Liver (tissue), 10 donors: ENCODE measurements at places on chromosomes 6 and 20. TPM values are rescaled to one million over a fixed set of nuclear protein-coding genes. Genes with fewer than 3 reads are reported as not detected.

The ARFGEF2 gene
- total RNA-seq: 22.0 TPM

The TENT5A gene
- 13.6 TPM for total RNA-seq

The HECA gene
- total RNA-seq: 9.0 TPM

The LGSN gene
- 0.25 TPM for total RNA-seq

The VIP gene
- 0.33 TPM for total RNA-seq

The RSPH4A gene
- total RNA-seq: 0.50 TPM

The SMAP1 gene
- 12.6 TPM for total RNA-seq

The CFAP206 gene
- total RNA-seq: not detected

The CLVS2 gene
- 0.25 TPM for total RNA-seq

The PAX1 gene
- not detected for total RNA-seq

The GSTA2 gene
- 2.2 TPM for total RNA-seq

The RIPOR3 gene
- total RNA-seq: 90.3 TPM

The DEFB116 gene
- not detected for total RNA-seq

The APOM gene
- 89.8 TPM for total RNA-seq

The PLAGL2 gene
- 7.2 TPM for total RNA-seq

The DPPA5 gene
- total RNA-seq: not detected

The RRAGD gene
- 6.7 TPM for total RNA-seq

DNA sequence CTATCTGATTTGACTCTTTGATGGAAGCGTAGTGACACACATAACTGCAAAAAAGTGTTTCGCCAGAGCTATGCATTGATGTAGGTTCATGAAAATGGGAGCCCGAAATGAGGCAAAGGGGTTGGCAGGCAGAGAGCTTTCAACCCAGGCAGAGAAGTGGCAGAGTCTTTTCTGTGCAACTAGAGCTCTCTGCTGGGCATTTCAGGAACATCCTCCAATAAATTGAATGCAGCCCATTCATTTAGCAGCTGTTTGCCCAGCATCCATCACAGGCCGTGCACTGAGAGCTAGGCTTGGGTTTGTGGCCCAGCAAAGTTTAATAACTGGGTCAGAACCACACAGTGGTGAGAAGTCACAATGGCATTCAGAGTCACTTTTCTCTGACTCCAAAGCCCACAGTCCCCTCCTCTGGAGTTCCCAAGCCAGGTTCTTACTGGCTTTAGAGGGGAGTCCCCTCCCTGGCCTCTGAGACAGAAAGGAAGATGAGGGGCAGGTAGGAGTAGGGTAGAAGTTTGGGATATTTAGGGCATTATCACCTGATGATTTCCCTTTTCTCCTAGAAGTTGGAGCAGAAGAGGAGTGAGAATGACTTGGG lies 31.8 kb upstream of the ELMO2 start:
- no peak overlapping the region for H3K4me3 ChIP-seq
- H3K4me1 ChIP-seq: no peaks in the 10 kb centered on the region
- peaks cover under 1% of the 10 kb centered on the region for H3K27me3 ChIP-seq
- H3K27ac ChIP-seq: no peak overlapping the region
- DNase-seq: no peak

DNA sequence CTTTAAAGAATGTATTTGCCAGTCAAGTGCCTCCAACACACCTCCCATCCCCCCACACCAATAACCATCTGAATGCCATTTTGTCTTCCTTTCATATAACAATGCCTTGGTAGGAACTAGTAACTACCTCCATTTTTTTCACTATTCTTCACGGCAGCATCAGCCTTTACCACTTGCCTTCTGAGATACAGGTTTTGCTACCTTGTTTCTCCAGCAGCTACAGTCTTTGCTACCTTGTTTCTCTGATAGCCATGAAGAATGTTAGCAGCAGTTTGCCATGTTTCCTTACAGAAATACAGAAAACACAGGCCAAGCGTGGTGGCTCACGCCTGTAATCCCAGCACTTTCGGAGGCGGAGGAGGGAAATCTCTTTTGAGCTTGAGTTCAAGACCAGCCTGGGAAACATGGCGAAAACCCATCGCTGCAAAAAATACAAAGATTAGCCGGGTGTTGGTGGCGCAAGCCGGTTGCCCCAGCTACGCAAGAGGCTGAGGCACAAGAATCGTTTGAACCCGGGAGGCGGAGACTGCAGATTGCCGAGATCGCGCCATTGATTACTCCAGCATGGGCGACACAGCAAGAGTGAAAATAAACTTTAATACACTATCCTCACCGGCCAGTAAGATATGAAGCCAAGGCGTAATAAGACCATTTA lies 100.9 kb downstream of the HFE start:
- peak; percentile 69 for DNase-seq
- H3K4me1 ChIP-seq: peaks cover 5% of the 10 kb centered on the region
- no peaks in the 10 kb centered on the region for H3K27me3 ChIP-seq
- peak overlapping the region; percentile 86 for H3K27ac ChIP-seq

GRCh38 chr6:47157653-47158219 lies 115.6 kb upstream of the ADGRF1 start:
- H3K27me3 ChIP-seq: no peaks in the 10 kb centered on the region
- no peaks in the 10 kb centered on the region for H3K4me1 ChIP-seq
- no peaks in the 10 kb centered on the region for H3K36me3 ChIP-seq
- no peak overlapping the region for H3K27ac ChIP-seq

GRCh38 chr20:11092151-11092550 lies 418.4 kb upstream of the JAG1 start:
- no peak overlapping the region for H3K27ac ChIP-seq
- no peak for DNase-seq
- no peaks in the 10 kb centered on the region for H3K4me1 ChIP-seq
- no peak overlapping the region for H3K4me3 ChIP-seq

DNA sequence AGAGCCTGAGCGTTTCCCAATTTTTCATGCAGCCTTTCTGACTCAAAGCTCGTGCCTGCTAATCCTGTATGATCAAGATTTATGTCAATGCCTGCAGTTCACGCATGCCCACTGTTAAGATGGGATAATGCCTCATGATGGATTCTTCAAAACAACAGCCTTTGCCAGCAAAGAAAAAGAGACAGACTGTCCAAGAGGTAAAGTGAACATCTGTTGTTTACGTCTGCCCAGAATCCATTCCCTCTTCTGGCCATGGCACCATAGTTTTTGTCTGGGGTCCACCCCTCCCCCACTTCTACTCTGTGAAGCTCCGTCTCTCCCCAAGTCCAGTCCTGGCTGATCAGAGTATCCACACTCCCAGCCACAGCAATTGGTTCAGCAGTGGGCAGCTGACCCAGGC lies 91.9 kb upstream of the EYA2 start:
- H3K4me3 ChIP-seq: no peak overlapping the region
- H3K27ac ChIP-seq: no peak overlapping the region
- H3K4me1 ChIP-seq: peaks cover 15% of the 10 kb centered on the region
- DNase-seq: no peak
- H3K36me3 ChIP-seq: no peaks in the 10 kb centered on the region

- no peaks in the 10 kb centered on the region for H3K36me3 ChIP-seq
- H3K4me1 ChIP-seq: no peaks in the 10 kb centered on the region
- H3K27ac ChIP-seq: no peak within 1 kb of the TSS
These were observed at the start of gene EFCAB8 for GRCh38 chr20:32858701-32859372. EFCAB8 (plus strand) TSS chr20:32858923; CDS start chr20:32863793, 4,870 bp downstream.

DNA sequence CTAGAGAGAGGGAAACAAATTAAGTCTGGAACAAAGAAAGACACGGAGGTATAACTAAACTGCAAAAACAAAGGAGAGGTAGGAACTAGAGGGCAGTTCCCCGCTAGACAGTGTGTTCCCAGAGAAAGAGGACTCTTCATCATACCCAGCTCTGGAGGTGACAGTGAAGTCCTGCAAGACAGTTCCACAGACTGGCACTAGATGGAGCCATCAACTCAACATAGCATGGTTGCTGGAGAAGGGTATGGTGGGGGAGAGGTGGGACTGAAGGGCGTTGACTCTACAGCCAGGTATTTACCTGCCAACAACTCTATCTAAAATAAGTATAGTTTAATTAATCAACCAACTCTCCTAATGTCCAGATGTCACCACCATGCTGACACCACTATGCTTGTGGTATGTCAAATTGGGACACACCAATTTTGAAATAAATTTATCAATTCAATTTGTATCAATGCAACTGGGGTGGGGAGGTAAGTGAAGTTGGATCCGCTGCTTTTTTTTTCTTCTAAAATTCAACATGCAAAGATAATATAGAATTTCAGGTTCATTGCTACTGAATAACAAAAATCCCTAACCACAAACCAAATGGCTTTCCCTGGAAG lies 9.7 kb downstream of the BACH2 start:
- no peak for DNase-seq
- no peaks in the 10 kb centered on the region for H3K27me3 ChIP-seq
- H3K36me3 ChIP-seq: no peaks in the 10 kb centered on the region
- H3K4me3 ChIP-seq: no peak overlapping the region
- H3K4me1 ChIP-seq: peaks cover 58% of the 10 kb centered on the region

- H3K27me3 ChIP-seq: no peaks in the 10 kb centered on the region
- peak overlapping the region; percentile 23 for H3K27ac ChIP-seq
- peak; percentile 49 for DNase-seq
- peak overlapping the region; percentile 56 for H3K4me3 ChIP-seq
- peaks cover 13% of the 10 kb centered on the region for H3K4me1 ChIP-seq
These were observed 66.0 kb downstream of the ZBTB2 start for GRCh38 chr6:151325075-151326050.

DNA sequence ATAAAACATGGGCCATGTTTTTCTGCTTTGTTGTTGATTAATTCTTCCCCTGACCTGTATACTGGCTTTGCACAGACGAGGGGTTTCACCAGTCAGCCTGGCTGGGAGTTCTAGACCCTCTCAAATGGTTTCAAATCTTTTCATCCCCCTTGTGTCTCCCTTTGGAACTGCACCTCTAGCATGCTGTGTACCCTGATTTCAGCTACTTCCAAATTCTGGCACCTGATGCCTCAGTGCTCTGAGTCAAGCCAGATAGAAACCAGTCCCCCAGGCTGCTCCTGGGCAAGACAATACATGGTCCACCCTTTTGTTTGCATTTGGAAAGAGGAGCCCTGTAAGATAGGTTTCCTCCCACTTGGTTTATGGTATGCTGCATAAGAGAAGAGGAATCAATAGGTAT lies 290.2 kb downstream of the BTBD3 start:
- no peak overlapping the region for H3K27ac ChIP-seq
- no peaks in the 10 kb centered on the region for H3K36me3 ChIP-seq
- H3K4me1 ChIP-seq: no peaks in the 10 kb centered on the region
- H3K27me3 ChIP-seq: no peaks in the 10 kb centered on the region

- no peak for DNase-seq
- no peaks in the 10 kb centered on the region for H3K36me3 ChIP-seq
- no peaks in the 10 kb centered on the region for H3K27me3 ChIP-seq
- no peak overlapping the region for H3K27ac ChIP-seq
- H3K4me1 ChIP-seq: no peaks in the 10 kb centered on the region
These were observed 71.6 kb downstream of the GJA1 start for GRCh38 chr6:121506761-121507754.

DNA sequence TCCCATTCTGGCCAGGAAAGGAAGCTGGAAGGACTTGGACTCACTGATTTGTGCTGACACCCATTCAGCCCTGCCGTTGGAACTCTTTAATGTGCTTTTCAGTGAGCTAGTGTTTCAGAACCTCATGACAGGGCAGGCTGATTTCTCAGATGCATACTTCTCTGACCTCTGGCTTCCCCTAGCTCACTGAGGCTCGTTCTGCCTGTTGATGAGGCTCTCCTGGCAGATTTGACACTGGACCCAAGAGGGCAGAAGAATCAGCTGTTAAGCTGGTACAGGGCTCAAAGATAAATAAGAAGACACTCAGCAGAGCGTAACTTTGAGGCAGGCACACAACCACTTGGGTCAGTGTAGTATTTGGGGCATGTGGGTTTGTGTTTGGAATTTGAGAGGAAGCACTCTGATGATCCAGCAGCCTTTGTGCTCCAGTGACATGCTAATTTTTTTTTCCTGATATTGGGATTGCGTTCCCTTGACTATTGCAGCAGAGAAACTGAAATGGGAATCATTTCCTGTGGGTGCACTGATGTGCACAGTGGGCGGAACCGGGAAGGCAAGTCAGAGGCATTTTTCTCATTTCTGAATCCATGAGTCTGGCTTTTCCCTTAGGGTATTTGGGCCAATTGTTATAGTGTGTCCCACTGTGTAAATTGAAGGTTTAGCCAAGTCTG lies 80.2 kb downstream of the CARMIL1 start:
- no peak overlapping the region for H3K4me3 ChIP-seq
- H3K27me3 ChIP-seq: no peaks in the 10 kb centered on the region
- no peaks in the 10 kb centered on the region for H3K4me1 ChIP-seq

- H3K36me3 ChIP-seq: no peaks in the 10 kb centered on the region
- H3K27ac ChIP-seq: no peak overlapping the region
- peaks cover 4% of the 10 kb centered on the region for H3K27me3 ChIP-seq
- no peak overlapping the region for H3K4me3 ChIP-seq
- DNase-seq: no peak
These were observed 7.4 kb downstream of the ADAM33 start for GRCh38 chr20:3674447-3674846.

DNA sequence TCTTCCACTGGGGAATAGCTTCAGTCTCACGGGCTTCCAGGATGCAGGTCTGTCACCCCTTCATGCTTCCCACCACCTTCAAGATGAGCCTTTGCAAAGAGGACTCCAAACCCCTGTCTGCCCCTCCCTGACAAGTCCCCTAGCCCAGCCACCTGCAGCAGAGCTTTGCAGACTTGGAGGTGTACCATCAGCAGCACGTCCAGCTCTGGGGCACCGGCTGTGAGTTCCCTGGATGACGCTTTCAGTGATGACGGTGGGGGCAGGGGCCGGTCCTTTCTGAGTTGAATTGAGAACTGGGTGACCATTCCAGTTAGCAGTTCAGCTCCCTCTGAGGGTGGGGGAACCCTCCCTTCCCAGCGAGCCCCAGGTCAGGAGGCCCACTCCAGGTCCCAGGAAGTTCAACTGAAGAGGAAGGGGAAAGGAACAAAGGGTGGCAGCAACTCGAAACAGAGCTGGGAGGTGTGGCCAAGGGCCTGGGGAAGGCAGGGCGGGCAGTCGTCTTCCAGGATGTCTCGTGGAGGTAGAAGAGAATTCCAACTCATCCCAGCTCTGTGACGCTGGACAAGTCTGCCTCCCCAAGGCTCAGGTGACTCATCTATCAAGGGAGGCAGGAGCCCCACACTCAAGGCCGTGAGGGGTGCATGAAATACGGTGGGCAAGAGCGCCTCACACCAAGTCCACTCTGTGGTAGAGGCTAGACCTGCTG lies 86.0 kb downstream of the PTPN1 start:
- H3K4me3 ChIP-seq: no peak overlapping the region
- peaks cover 12% of the 10 kb centered on the region for H3K4me1 ChIP-seq
- no peak for DNase-seq
- no peaks in the 10 kb centered on the region for H3K36me3 ChIP-seq
- H3K27me3 ChIP-seq: no peaks in the 10 kb centered on the region

GRCh38 chr6:3751077-3751729 lies at the start of gene PXDC1:
PXDC1 (minus strand) TSS chr6:3751713; CDS start chr6:3751531, 182 bp downstream.
- peak within 1 kb of the TSS; percentile 99 for H3K27ac ChIP-seq
- H3K36me3 ChIP-seq: no peaks in the 10 kb centered on the region
- H3K4me3 ChIP-seq: peak within 1 kb of the TSS; percentile 63
- peaks cover 20% of the 10 kb centered on the region for H3K4me1 ChIP-seq
- H3K27me3 ChIP-seq: no peaks in the 10 kb centered on the region
- peak; percentile 42 for DNase-seq

DNA sequence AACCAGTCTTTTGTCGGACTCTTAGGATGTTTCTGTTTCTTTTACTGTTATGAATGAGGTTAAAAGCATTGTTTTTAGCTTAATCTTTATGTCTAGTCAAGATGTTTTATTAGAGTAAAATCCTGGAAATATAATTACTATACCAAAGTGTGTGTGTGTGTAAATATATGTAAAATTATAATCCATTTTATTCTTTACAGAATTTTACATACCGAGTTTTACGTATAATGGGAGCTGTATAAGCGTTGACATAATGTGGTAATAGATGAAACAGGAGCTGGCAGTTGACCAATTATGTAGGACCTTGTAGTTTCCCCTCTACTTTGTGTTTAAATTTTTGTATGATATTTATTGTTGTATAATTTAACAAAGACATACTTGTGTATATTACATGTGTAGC lies 16.7 kb downstream of the MAP3K4 start:
- H3K27ac ChIP-seq: no peak overlapping the region
- DNase-seq: no peak
- no peaks in the 10 kb centered on the region for H3K36me3 ChIP-seq
- H3K4me3 ChIP-seq: no peak overlapping the region
- no peaks in the 10 kb centered on the region for H3K4me1 ChIP-seq
- no peaks in the 10 kb centered on the region for H3K27me3 ChIP-seq
